ENCODE measurements at places on chromosomes 1 and 21.
A peak's percentile ranks its signal among the peaks of the same experiment; 100 is the strongest.

GRCh38 chr1:203408486-203409481 lies 57.9 kb upstream of the FMOD start:
- DNase-seq, result peak; percentile 82

- peak; percentile 37 for DNase-seq
Measured at GRCh38 chr1:34781071-34781843, at the start of gene GJB3. TSS of gene GJB3 (plus strand) at chr1:34781214. CDS start at chr1:34784763, 3,549 bp downstream.

GRCh38 chr1:50458507-50458906 lies 35.3 kb upstream of the DMRTA2 start:
- DNase-seq, result peak; percentile 22

DNA sequence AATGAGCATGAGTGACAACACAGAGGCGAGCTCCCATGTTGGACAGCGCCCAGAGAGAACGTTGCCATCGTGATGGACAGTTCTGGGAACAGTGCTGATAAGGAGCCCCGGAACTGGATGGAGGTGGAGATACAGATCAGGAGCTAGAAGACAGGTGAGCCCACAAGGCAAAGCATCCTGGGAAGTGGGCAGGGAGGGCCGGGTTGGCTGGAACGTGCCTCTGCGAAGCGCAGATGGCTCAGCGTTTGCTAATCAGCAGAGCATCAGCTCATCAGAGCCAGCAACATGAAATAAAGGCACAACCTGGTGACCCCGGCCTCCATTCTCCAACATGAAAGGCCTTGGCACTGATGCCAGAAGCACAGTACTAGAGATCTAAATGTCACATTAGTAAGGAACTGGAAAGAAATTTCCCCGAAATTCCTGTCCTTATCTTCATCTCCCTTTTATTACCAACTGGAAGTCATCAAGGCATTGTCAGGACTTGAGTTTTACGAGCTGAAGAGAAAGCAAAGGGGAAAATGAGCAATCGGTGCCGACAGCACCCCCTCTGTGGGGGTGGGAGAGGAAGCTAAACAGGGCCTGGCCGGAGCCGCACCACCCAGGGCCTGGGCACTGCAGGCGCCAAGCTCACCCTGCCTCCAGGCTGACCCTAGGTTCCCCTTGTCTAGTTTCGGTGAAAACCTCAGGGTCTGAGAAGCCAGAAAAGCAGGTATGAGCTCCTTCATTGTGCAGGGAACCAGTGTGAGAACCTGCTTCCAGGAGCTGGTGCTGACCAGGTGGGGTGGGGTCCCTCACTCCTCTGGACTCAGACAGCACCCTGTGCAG lies 19.9 kb downstream of the ABCA4 start:
- no peak for DNase-seq

- no peak for DNase-seq
Measured at GRCh38 chr1:233359431-233359830, 31.9 kb downstream of the MAP3K21 start.

- no peak for DNase-seq
Measured at GRCh38 chr1:202046227-202046626, 35.8 kb downstream of the ELF3 start.

DNA sequence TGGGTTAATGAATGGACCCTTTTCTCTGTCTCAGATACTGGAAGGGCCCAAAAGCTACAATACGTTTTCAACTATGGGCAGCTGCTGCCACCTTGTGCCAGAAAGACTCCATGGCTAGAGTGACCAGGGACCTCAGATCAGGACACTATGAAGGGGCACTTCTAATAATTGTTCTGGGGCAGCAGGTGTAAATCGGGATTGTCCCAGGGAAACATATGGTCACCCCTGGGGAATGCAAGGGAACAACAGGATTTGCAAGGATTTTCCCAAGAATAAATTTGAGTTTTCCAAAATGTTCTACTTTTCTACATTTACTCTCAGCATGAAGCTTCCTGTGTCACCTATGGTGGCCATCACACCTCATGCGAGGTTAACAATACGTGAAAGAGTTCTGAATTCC lies 12.0 kb upstream of the FCAMR start:
- peak; percentile 70 for DNase-seq

DNA sequence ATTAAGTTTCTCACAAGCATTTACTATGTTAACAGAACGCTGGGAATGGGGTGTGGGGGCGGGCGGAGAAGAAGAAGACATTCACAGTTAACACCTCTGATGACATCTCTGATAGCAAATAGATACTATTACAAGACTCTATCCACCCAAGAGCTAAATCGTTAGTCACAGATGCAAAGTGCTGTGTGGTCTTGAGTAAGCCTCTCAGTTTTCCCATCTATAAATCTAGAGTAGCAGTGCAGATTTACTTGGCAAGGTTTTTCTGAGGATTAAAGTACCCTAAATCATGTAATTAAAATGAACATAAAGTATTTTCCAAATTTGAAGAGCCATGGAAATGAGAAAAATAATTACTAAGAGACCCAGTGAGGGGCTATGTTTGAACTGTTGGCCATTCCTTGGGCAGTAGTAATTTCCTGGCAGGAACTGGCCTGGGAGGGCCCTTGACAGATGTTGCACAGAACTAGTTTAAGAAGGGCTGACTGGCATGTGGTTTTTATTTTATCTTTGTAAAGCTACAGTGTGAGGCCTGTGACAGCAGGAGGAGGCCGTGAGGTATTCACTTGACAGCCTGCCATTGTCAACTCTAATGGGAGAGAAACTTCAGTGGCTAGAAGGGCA lies 58.7 kb upstream of the APOBEC4 start:
- DNase-seq, result peak; percentile 63

DNA sequence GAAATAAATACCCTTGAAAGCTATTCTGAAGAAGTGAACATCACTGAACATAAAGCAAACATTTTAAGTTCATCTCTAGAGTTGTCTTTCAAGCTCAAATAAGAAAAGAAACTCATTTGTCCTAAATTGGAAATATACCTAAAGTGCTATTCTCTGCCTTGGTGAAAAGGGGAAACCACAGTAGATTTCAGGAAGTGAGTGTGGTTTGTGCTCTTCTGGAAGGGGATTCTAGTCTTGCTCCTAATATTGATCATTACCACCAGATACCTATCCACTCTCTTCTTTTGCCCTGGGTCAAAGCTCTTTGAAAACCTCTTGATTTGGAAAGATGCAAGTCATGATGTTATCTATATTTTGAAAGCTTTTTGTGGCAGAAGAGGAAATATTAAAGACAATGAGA lies 798.1 kb downstream of the ADGRL2 start:
- DNase-seq, result no peak

DNA sequence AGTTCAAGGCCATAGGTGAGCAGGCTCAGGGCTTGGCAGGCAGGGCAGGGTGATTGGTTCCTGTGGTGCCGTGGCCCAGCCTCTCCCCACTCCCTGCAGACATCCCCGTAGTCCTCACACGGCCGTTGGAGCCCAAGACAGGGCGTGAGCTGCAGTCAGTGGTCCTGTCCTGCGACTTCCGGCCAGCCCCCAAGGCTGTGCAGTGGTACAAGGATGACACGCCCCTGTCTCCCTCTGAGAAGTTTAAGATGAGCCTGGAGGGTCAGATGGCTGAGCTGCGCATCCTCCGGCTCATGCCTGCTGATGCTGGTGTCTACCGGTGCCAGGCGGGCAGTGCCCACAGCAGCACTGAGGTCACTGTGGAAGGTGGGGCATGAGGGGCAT lies 71.9 kb downstream of the OBSCN start:
- no peak for DNase-seq

All from adipocyte (in vitro differentiated cells).